Activated CD4-positive, alpha-beta T cell treated with anti-CD3 and anti-CD28 coated beads for 48 hours (primary cell): ENCODE measurements at places on chromosomes 13 and 19.

GRCh38 chr13:44237276-44237767, 136.3 kb upstream of the SERP2 start:
- DNase-seq = peak; percentile 24

GRCh38 chr19:34284505-34284904, 30.2 kb downstream of the GARRE1 start:
- no peak for DNase-seq

DNA sequence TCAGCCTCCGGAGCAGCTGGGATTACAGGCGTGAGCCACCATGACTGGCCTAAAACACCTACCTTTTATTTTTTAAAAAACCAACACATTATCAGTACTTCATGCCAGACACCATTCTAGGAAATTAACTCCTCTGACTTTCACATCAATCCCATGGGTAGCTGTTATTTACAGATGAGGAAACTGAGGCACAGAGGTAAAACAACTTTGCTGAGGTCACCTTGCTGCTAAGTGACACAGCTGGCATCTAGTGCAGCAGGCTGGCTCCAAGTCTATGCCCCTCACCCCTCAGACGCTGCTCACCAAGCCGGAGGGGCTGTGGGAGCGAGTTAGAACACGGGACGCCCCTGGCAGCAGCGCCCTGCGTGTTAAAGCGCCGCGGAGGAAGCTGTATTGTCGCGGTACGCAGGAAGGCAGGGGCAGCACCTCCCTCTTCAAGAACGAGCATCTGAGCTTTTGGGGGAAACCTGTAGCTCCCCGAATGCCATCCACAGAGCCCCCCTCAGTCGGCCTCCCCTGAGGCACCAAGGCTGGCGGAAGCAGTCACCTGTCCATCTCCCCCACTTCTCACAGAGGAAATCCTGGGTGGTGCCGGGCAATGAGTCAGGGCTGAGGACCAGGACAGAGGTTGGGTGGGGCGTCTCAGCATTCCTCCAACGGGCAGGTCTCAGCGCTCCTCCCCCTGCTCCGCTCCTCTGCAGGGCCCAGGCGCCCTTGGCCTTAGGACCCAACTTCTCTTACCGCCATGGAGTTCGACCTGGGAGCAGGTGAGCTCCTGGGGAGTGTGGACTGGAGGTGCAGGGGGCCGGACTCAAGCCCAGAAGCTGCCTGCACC, at the start of gene C19orf33:
Gene C19orf33, plus strand, starts transcription at position 735 of the 835 bp plus-strand sequence. Its CDS starts 11 bp downstream, at position 746.
- no peak for DNase-seq

DNA sequence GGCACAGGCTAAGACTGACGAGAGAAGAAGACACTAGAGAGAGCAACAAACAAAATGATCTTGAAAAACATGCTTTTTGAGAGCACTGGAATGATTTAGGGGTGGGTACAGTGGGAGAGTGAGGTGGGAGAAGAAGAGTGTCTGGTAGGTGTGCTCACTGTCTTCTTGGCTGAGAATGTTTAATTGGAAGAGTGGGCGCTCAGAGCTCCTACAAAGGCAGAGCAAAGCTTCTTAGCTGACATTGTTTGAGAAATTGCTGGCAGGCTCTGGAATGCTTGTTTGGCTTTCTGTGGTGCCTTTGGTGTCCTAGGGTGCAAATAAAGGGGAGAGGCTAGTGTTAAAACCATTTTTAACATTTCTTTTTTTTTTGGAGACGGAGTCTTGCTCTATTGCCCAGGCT, 1.5 kb upstream of the LIPE start:
- DNase-seq = no peak

DNA sequence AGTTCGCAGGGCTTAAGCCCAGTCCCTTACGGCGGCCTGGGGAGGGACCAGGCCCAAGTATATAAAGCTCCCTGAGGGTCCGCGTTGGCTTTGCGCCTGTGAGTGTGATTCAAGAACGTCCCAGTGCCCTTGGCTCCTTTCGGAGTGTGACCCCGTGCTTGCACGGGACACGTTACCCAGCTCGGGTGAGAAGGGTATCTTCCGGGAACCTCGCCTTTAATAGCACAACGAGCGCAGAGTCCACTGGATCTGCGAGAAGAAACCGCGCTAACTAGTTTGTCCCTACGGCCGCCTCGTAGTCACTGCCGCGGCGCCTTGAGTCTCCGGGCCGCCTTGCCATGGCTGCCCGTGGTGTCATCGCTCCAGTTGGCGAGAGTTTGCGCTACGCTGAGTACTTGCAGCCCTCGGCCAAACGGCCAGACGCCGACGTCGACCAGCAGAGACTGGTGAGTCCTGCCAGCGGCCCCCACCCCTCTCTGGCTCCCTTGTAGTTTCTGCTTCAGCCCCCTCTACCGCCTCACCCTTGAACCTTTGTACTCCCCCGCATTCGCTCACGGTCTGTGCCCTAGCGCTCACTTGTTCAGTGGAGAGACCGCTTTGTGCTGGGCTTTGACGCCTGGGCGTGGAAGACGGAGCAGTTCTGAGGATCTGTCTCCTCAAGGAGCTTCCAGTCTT, at the start of gene DNAJC15:
Gene DNAJC15, plus strand, starts transcription at position 298 of the 675 bp plus-strand sequence. Its CDS starts 41 bp downstream, at position 339.
- peak; percentile 84 for DNase-seq

GRCh38 chr19:815775-816499, 5.8 kb downstream of the PLPPR3 start:
- no peak for DNase-seq

DNA sequence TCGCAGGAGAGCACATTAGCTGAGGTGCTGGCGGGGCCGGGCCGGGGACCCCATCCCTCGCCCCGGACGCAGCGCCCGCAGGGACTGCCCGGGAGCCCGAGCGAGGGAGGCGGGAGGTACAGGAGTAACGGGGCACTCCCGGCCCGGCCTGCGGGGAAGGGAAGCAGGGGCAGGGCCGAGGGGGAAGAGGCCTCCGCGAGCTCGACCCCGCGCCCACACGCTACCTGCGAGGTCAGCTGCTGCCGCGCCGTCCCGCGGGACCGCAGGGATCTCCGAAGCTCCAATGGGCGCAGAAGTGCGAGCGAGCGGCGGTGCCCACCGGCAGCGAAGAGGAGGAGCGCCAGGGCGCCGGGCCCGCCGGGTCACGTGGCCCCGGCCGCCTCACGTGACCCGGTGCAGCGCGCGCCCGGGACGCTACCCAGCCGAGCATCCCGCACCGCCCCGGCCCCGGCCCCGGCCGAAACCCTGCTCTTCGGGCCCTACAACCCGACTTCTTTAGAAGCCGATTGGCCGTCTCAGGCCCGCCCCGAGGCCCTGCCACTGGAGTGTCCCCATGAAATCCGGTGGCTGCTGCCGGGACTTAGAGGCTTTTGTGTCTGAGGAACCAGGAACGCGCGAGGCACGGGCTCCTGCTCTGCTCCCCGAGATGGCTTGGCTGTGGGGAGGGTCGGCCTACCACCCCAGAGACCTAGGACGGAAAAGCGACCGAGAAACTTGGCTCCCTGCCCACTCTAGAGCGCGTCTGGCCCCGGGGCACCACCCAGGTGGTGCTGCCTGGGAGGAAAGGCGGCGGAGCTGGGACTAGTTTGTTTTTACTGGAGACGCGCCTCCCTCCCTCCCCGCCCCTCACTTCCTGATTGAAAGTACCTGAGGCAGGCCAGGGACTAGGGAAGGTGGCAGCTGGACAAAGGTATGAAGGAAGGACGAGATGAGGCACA, at the start of gene RCBTB1:
Gene RCBTB1, minus strand, starts transcription at position 339 of the 938 bp plus-strand sequence. CDS start 18,279 bp downstream, outside the sequence.
- DNase-seq = peak; percentile 74

DNA sequence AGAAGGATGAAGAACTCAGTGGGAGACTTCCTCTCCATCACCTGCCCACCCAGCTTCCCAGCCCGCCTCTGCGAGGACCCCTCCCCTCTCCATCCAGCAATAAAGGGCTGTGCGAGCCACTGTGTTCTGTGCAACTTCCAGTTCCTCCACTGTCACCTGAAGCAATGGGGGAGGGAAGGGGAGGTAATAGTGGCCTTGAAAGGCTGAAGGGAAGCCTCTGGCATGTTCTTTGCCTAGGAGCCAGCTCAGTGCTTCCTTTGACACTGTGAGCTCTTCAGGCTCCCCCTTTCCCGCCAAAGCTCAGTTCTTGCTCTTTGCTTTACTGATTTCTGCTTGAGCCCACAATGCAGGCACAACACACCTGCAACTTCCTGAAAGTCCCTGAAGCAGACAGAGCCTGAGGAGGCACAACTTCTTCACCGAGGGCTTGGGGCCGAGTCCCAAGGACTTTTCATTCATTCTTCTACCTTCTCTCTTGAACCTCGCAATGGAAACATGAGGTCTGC, 73.2 kb upstream of the DOCK9 start:
- DNase-seq = no peak

GRCh38 chr19:35890113-35890650, 10.2 kb downstream of the NFKBID start:
- DNase-seq = no peak

- DNase-seq = no peak
Measured at GRCh38 chr13:37109051-37109678, 3.7 kb upstream of the CSNK1A1L start.

GRCh38 chr19:50658441-50659317, 9.4 kb downstream of the C19orf81 start:
- peak; percentile 86 for DNase-seq

- no peak for DNase-seq
Measured at GRCh38 chr19:50823389-50824042, at the start of gene KLK1. KLK1 (minus strand) TSS chr19:50823787; CDS start chr19:50823748, 39 bp downstream.

- DNase-seq = peak; percentile 77
Measured at GRCh38 chr19:49331616-49332055, 3.6 kb upstream of the CD37 start.

DNA sequence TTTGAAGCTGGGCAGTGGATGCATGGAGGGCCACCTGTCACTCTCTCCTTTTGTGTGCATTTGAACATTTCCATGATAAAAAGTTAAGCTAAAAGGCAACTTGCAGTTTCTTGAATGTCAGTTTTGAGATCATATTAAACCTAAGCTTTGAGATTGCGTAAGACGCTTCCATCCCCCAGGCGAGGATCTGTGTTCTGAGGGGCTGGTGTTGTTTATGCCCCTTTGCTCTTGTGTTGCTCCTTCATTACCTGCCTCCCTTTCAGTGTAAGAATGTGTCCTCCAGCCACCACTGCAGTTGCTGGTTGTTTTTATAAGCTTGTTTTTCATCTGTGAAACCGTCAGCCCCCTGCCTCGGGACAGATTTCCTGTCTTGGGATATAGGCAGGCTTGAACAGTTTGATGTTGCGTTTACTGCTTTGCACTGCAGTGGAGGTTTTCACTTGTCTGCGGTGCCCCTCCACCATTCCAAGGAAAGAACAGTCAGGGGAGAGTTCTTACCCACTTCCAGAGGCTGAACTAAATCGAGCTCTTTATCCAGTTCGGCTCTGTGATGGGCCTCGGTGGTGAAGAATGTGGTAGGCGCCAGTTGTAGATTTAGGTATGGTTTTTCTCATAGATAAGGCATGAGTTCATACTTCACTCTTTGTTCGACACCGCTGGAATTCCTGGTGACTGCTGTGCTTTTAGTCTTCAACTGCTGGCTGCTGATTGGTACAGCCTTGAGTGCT, 96.8 kb downstream of the ARHGEF7 start:
- DNase-seq = no peak

DNA sequence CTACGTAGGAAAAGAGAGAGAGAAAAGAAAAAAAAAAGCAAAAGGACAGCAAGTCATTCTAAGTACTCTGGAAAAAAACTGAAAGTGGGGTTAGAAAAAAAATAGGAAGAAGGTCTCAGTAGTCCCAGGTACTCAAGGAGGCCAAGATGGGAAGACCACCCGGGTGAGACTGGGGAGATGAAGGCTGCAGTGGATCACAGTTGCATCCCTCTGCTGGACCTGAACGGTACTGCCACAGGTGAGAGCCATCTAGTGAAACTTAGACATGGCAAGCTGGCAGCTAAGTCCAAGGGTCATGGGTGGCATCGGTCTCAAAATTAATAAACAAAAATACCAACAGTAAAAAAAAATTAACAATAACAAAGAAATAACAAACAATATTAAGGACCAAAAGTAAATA, 41.0 kb upstream of the ZNF91 start:
- peak; percentile 37 for DNase-seq

DNA sequence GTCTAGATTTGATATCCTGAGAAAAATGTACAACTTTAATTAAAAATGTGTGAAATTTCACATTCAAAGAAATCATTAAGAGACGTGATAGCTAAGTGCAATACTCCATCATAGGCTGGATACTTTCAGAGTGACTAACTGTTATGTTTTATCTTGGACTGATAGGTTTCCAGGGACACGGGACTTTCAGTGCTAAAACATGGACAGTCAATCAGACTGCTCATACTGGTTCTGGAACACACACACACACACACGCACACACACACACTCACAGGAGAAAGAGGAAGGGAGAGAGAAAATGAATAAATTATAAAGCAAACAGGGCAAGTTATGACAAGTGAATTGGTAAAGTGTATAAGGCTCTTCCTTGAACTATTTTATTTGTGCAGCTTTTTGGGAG, 955.9 kb downstream of the SLITRK5 start:
- no peak for DNase-seq

DNA sequence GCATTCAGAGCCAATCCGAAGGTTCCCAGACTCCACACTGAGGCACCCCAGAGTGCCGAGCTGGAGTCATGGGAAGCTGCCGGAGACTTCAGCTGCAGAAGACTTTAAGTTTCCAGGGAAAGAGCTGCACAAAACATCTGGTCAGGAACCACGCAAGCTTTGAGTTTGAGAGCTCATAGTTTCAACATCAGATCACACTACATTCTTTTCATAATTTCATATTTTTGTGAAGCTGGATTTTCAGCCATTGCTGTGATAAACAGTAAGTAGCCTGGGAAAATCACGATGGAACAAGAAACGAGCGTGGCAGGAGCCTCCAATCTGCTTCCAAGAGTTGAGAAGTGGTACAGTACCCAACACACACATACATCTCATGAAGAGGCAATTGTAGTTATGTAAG, 25.5 kb upstream of the ATP12A start:
- DNase-seq = no peak

GRCh38 chr13:76944456-76944855, 3.9 kb upstream of the ACOD1 start:
- no peak for DNase-seq

GRCh38 chr13:81051873-81052272, 710.9 kb upstream of the SPRY2 start:
- no peak for DNase-seq

DNA sequence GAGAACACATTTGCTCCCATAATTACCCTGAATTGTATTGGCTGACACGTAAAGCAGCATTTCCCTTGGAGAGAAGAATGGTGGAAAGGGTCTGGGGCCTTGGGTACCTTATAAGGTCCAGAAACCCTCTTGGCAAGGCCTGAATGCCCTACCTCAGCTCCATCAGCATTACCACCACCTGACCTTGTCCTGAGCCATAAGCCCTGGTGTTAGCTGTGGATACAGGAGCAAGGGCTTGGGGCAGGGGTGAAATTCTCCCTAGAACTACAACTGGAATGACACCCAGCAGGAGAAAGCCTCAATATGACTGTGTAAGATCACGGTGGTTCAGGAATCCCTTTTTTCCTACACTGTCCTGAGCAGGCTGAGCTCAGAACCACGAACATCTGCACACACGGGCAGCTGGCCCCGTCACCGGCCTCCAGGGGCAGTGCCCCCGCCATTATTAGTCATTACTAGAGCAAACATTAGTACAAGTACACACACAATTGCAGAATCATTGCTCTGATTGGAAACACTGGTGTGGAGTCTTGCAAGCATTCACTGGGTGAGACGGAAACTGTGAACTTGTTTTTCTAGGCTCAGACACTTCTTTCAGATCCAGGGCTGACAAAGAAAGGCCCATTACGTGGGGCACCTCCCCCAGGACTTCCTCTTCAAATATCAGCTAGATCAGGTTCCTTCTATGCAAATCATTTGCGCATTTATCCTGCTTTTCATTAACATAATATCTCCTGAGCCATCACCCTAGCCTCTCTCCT, 26.8 kb upstream of the MTIF3 start:
- DNase-seq = peak; percentile 22

GRCh38 chr19:41350735-41351338, 2.9 kb downstream of the TGFB1 start:
- DNase-seq = no peak
